ENCODE measurements at places on chromosomes 4 and X.

GRCh38 chr4:121272526-121272925 is 108.3 kb downstream of the QRFPR start:
- DNase-seq: peak; percentile 67

GRCh38 chr4:53906606-53907190 is 157.7 kb downstream of the CHIC2 start:
- no peak for DNase-seq

DNA sequence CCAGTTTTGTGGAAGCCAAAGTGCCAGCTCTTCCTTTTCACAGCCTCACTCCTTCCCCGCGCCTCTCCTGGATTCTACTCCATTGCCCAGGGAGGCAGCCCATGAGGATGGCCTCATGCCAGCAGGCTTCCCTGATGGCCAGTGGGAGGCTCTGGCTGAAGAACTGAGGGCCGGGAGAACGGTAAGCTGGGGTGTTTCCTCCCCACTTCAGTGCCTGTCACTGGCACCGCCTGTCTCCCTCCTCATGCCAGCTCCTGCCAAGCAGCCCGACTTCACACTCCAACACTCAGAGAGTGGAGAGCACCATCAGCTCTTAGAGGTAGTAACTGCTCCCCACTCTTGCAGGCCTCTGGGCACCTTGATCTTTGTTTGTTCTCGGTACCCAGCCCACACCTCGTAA is 46.9 kb upstream of the STIM2 start:
- DNase-seq: no peak

DNA sequence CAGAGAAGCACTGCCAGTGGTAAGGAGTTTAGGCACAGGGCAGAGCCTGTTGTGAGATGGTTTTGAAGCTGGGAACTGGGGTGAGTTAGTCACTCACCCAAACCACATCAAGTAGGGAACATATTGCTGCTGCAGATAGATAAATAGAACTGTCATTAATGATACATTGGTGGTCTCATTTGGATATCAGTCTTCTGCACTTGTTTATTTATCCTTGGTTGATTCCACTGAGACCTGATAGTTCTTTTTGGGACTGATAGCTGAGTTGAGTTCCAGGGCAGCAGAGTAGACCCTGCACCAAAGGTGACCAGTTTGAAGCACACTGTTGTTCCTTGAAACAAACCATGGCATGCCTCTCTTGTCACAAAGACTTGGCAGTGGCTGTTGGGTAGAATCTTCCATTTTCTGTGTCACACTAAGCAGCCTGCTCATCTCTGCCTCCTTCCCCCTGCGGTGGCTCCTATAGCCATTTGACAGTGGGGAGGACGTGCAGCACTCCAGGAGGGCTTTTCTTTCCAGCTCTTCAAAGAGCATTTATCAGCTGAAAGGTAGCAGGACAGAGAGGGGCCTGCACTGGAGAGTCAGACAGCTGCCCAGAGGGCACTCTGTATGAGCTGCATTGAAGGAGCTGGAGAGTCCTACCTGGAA is 59.7 kb upstream of the TMEM164 start:
- no peak for DNase-seq

DNA sequence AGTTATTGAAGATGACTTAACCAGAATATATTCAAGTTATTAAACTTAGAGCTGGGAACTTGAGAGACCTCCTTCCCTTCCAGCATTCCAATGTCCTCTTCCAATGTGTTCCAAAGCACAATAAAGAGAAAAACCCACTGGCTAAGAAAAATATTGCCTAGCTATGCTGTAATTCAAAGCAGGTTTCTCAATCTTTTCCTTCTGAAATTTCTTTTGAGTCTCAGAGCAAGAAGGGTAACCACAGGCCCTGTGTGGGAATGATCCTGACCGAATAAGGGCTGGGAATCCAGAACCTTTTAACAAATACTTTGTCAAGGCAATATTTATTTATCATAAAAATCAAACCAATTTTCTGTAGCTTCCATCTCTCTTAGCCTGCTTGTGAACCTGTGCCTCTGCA is 150.7 kb upstream of the SFRP2 start:
- no peak for DNase-seq

- no peak for DNase-seq
These were observed 810.5 kb upstream of the ADGRL3 start for GRCh38 chr4:60389633-60390032.

- no peak for DNase-seq
These were observed 59.6 kb upstream of the GPR174 start for GRCh38 chrX:79084923-79085322.

- DNase-seq: no peak
These were observed 1254.4 kb downstream of the ADGRL3 start for GRCh38 chr4:62454535-62454934.

GRCh38 chrX:18855919-18856644 is 127.8 kb downstream of the PHKA2 start:
- DNase-seq: peak; percentile 53

GRCh38 chrX:22526339-22526738 is 253.6 kb downstream of the CBLL2 start:
- peak; percentile 76 for DNase-seq

DNA sequence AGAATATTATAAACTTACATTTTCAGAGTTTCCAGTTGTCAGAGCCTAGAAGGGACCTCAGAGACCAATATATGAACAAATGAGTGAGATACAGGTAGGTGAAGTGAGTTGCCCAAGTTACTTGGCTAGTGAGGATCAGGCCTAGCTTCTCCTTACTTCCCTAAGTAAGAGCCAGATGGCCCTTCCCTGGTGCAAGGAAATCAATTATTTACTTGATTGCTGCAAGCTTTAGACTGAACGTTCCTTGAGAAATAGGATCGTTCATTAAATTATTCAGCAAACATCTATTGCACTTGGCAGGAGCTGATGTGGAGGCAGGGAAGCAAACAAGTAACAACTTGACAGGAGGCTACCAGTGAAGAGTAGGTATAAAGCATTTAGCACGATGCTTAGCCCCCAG is 117.8 kb downstream of the EFHC2 start:
- no peak for DNase-seq

- DNase-seq: no peak
These were observed 472.7 kb downstream of the IDS start for GRCh38 chrX:149032449-149032848.

DNA sequence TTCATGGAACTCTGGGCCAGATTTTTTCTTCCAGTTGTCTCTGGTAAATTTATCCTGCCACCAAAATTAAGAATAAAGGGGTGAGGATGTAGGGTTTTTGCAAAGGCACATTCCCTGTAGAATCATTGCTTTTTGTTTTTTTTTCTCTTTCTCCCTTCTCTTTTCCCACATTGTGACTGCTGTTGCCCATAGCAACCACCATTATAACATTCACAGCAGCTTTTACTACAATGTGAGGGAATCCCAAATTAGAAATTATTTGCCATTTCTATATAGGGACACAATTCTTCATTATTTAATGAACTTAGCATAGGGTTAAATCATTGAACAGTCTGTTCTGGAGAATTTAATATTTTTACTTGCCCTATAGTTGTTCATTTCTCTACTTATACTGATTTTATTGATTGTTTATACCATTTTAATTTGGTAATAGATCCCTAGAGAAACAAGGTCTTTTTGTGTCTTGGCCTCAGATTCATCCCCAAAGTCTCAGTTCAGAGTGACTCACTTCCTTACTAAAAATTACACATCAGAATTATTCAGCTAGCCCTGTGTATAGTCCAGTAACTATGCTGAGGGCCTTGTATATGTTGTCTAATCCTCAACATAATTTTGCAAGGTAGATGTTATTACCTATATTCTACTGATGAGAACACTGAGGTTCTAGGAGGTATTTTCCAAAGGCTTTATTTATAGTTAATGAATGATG is 80.8 kb upstream of the ANK2 start:
- DNase-seq: no peak

DNA sequence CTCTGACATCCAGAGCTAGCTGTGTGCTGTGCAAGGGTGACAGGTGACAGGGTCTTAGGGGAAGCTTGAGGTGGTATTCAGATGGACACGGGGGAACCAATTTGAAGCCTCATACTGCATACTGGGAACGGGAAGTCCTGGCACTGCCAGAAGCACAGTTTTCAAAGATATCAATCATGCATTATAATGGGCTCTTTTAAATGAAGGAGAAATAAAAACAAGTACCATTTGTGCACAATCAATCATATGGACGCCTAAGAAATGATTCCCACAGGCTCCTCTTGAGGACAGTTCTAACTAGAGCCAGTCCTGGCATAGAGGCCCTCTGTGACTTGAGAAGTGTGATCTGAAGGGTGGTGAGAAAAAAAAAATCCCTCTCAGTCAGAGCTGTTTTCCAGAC is 50.9 kb downstream of the TSC22D3 start:
- no peak for DNase-seq

DNA sequence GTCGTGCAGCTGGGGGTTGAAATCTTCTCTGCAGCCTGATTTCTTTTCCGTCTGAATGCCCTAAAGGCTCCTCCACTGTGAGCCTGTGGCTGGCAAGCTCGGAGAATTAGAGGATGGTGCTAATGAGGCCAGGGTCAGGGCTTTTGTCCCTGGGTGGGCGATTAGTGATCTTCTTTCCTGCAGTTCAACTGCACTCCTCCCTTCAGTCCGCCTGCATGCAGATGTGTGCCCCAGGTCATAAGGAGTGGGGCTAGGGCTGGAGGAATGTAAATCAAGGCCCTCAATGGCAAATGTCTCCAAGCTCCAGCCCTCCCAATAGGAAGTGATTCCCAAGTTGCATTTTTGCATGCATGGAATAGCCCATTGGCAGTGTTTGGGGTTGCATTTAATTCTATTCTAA is 405.0 kb downstream of the AFF2 start:
- DNase-seq: no peak

DNA sequence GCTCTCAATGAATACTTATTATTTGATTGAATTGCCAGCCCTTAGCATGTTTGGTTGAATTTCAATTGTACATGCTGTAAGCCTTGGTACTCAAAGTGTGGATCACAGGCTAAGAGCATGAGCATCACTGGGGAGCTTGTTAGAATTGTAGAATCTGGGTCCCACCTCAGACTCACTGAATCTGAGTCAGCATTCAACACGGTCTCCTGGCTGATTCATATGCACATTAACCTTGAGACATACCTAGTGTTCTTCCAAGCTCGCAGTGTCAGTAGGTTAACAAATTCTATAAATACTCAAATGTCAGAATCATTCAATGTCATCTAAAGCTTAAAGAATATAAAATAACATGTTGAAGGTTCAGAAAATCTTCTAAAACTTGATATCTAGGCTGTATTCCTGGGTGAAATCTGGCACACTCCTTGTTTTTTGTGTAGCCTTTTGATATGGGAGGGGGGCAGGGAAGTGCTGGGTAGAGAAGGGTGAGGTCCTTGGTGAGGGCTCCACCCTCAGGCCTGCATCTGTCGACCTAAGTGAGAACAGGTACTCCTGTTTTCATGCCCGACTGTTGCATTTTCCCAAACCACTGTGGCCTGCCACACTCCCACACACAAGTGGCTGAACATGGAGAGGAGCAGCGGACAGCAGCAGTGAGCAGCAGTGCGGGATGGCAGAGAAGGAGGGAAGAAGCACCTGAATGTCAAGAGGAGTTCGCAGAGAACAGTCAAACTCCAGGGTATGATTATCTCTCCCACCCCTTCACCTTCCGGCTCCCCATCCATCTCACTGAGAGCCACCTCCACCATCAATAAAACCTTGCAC is 529.6 kb upstream of the IGFBP7 start:
- no peak for DNase-seq

DNA sequence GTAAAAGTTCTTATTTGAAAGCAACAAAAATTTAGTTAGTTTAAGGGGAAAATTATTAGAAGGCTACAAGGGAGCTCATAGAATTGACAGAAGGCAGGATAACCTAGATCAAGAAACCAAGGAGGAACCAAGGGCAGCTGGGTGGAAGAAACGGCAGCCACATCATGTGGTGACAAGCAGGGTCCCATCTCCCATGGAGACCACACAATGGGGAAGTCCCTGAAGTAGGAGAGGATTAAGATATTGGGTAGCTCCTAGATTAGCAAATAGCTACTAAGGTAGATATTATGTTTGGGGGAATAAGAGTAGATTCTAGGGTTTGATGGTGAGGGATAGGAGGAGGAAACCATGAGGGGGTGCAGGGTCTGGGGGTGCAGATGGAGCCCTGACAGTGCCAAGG is 48.0 kb upstream of the TMEM154 start:
- no peak for DNase-seq

DNA sequence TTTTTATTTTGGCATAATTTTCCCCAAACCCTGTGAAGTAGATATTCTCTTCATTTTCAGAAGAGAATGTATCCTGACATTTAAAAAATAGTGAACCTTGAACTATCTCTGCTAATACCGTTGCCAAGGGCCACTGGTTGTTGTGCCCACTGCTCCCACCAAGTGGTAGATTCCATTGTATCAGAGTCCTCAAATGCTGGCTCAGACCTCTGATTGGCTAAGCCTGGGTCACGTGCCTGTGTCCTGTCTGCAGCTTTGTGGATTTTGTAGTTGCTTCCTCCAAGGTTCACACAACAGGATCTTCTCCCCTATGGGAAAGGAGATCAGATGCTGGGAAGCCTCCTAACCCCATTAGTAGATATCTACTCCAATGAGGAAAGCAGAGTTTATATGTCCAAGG is 104.8 kb upstream of the CASK start:
- DNase-seq: no peak
